Sigmoid colon (tissue), 7 donors: ENCODE measurements at places on chromosomes 12 and 14.

GRCh38 chr12:52522346-52523011, 2.3 kb upstream of the KRT5 start:
- no peak overlapping the region for H3K4me3 ChIP-seq
- DNase-seq: peak; percentile 76
- H3K27me3 ChIP-seq: no peaks in the 10 kb centered on the region
- no peaks in the 10 kb centered on the region for H3K36me3 ChIP-seq

DNA sequence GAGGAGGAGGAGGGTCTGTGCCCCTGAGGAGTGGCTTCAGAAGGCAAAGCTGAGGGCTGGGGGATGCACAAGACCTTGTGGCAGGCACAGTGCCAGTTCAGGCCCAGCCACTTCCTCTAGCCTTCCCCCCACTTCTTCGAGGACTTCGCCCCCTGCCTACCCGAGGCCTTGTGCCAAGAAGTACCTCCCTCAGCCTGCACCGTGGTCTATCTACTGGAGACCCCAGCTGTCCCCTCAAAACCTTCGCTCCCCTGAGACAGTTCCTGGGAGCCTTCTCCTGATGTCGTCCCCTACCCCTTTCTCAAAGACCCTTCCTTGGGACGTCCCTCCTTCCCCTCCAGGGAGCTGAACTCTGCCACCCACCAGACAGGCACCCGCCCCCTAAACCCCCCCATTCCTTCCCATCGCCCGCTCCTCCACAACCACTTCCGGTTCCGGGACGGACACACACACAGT, 604 bp downstream of the ZNF384 start:
- H3K27ac ChIP-seq: peak overlapping the region; percentile 100
- no peaks in the 10 kb centered on the region for H3K27me3 ChIP-seq
- peaks cover 37% of the 10 kb centered on the region for H3K4me1 ChIP-seq

DNA sequence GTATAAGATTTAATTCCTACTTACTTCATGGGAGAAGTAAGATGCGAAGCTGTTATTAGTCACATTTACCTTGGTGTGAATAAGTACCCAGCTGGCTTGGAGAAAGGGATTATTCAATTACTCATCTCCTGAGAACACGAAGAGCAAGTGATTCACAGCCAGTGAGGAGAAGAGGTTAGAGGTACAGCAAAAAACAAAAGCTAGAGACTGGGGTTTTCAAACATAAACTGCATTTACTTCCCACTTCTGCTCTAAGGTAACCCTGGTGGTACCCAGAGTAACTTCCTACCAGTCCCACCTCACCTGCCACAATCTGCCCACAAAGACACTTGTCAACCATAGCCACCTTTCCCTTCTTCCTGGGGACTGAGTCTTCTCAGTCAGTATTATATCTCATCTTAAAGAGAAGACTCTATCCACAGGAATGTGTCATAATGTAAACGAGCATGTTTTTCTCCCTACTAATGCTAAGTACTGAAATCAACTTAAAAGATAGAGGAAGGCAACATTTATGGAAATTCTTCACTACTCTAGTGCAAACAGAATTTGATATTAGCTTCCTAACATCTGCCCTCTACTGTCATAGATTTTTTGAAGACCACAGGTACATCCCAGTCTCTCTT, 6.0 kb upstream of the IL22 start:
- DNase-seq: no peak
- H3K27ac ChIP-seq: no peak overlapping the region
- H3K4me3 ChIP-seq: no peak overlapping the region
- H3K4me1 ChIP-seq: no peaks in the 10 kb centered on the region

DNA sequence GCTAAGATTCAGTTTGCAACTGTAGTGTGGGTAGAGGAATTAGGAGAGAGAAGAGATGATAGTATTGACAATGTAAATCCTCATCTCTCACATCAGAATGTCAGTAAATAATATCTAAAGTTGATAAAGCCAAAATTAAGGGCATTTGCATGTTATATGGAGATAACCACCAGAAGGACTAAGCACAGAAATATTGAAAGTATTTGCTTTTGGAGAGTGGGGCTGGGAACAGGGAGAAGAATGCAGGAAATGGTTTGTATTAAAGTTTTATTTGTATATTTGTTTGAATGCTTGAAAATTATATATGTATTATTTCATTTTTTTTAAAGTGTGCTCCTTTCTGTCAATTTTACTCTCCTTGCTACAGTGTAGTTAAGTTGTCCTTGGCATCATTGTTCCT, 491.4 kb downstream of the APAF1 start:
- no peaks in the 10 kb centered on the region for H3K36me3 ChIP-seq
- no peaks in the 10 kb centered on the region for H3K27me3 ChIP-seq

GRCh38 chr12:46356655-46357437, 15.7 kb downstream of the SLC38A2 start:
- peaks cover 38% of the 10 kb centered on the region for H3K4me1 ChIP-seq
- H3K4me3 ChIP-seq: no peak overlapping the region
- DNase-seq: no peak
- peak overlapping the region; percentile 11 for H3K27ac ChIP-seq
- peaks cover 29% of the 10 kb centered on the region for H3K36me3 ChIP-seq
- H3K27me3 ChIP-seq: no peaks in the 10 kb centered on the region

- H3K27me3 ChIP-seq: no peaks in the 10 kb centered on the region
- H3K36me3 ChIP-seq: peaks cover 56% of the 10 kb centered on the region
- H3K27ac ChIP-seq: peak overlapping the region; percentile 98
- DNase-seq: no peak
These were observed 9.4 kb downstream of the TNFRSF1A start for GRCh38 chr12:6332459-6332858.

DNA sequence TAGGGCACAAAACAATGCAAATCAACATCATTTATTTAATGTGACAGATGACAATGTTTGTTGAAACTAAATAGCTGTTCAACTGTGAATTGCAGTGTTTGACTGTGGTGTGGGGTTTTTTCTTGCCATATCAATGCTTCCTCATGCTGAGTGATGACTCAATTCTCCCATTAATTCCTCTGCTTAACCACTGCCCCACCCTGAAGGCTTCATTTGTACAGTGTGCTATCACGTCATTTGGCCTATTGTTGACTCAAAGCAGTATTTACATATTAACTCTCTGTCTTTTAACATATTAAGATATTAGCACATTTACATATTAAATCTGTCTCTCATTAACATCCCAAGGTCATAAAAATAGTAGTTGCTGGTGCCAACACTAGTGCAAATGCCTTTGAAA, 164.8 kb upstream of the NRXN3 start:
- H3K27ac ChIP-seq: no peak overlapping the region
- DNase-seq: no peak

DNA sequence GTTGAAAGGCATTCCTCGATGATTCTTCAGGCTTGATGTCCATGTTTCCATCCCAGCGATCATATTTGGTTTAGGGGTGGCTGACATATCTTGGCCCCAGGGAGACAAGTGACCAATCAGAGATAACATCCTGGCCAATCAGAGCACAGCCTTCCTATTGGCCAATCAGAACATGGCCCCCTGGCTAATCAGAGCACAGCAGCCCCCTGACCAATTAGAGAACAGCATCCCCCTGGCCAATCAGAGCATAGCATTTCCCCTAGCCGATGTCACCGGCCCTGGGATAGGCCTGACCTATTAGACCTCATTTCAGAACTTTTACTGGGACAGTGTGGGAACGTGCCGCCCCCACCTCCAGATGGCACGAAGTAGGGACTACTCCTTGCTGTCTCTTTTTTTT, 182.2 kb downstream of the AACS start:
- H3K4me3 ChIP-seq: no peak overlapping the region
- peaks cover 50% of the 10 kb centered on the region for H3K27me3 ChIP-seq
- H3K4me1 ChIP-seq: peaks cover 3% of the 10 kb centered on the region
- no peaks in the 10 kb centered on the region for H3K36me3 ChIP-seq

DNA sequence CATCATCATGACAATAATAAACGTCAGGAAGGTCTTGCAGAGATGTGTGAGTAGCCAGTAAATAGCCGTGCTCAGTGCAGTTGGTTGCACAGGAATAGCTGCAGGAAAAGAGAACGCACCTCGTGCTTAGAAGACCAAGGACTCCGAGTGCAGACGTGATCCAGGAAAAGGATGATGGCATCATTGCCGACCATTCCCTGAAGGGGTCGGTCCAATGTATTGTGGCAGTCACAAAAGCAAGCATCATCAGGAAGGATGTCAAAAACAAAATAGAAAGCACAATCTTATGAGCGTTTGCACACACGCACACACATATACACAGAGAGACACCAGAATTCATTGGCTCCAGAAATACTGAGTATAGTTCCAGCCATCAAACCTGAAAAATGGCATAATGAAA, 12.8 kb downstream of the DUSP6 start:
- DNase-seq: no peak
- no peaks in the 10 kb centered on the region for H3K36me3 ChIP-seq
- H3K27ac ChIP-seq: no peak overlapping the region
- H3K27me3 ChIP-seq: no peaks in the 10 kb centered on the region
- no peaks in the 10 kb centered on the region for H3K4me1 ChIP-seq
- H3K4me3 ChIP-seq: no peak overlapping the region

DNA sequence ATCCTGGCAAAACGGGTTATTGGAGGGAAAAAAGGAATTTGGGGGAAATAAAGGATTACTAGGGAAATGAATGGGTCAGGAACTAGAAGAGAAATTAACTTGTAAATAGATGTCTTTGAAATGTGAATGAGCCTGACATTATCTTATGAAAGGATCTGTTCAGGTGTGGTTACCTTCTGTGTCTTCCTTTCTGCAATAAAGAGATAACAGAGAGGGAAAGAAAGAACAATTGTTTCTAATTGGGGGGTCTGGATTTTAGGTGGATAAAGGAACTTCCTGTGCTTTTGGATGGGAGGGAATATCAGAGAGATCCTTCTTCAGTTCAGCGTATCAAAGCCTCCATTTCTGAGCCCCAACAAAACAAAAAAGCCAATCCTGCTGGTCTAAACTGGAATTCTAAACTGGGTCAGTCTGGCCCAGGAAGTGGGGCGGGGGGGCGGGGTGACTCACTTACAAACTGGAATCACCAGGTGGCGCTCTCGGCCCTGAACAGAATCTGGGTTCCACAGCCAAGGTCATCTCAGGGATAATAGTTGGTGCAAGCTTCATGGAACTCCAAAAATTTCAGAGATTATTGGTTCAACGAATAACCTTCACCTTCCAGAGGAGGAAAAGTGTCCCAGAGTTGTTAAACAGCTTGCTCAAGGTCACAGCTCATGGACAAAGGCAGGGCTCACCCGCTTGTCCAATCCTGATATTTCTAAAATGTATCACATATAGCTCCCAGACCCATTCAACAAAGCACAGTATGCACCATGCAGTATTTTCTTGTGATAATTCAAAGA, 15.2 kb upstream of the PEBP1 start:
- peaks cover 7% of the 10 kb centered on the region for H3K4me1 ChIP-seq
- no peak overlapping the region for H3K4me3 ChIP-seq
- H3K36me3 ChIP-seq: no peaks in the 10 kb centered on the region
- peak; percentile 84 for DNase-seq

DNA sequence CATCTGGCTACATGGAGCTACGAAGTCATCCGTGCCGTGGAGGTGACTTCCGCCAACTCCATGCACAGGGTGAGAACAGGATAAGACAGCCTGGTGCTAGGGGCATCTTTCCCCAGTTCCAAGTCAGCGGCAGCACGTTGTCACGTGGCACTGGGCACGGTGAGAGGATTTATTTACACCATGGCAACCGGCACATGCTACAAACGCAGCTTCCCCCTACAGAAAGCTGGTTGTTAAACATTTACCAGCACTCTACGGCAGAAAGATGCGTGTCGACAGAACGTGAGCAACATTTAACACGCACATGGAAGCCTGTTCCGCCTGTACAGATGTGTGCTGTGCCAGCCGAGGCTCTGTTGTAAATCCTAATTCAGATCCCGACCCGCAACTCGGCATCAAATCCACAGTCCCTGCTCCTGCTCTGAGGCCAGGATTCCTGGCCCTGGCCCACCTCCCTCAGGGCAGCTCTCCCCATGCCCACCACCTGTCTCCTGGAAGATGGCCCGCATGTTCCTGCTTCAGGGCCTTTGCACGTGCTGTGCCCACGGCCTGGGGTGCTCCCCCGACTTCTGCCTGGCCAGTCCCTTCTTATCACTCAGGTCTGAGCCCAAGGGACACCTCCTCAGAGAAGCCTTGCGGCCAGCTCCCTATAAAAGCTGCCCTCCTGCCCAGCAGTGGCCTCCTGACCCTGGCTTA, 114.1 kb downstream of the RFLNA start:
- peak; percentile 76 for DNase-seq
- H3K27me3 ChIP-seq: no peaks in the 10 kb centered on the region
- H3K4me1 ChIP-seq: peaks cover 76% of the 10 kb centered on the region
- H3K27ac ChIP-seq: peak overlapping the region; percentile 6
- no peaks in the 10 kb centered on the region for H3K36me3 ChIP-seq

DNA sequence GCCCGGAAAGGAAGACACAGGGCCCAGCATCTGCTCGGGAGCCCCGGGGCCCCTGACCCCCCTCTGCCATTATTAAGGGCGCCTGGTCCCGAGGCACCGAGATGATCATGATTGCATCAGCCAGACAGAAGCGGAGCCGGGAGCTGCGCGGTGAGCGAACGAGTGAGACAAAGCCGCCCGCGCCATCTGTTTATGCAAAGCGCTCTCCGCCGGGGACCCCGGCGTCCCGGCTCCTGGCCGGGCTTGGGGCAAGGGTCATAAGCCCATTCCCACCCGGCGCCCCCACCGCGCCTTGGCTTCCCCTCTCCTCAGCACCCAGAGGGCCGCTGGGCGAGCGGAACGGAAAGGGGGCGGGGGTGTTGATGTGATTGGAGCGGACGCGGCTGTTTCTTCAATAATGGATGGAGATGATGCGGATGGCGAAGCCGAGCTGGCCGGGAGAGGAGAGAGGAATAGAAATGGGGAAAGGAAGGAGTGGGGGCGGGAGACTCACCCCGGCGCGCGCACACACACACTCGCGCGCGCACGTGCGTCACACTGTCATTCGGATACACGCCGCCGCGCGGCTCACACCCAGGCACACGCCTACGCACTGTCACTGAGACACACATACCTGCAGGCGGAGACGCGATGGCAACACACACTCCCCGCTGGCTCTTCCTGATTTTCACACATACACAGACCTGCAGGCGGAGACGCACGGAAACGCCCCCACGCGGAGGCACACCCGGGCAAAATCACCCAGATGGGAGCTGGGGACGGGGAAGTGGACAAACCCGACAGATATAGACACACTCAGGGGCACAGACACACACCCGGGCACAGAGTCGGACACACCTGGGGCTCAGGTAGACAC, 10.7 kb downstream of the STAC3 start:
- H3K27me3 ChIP-seq: peaks cover 95% of the 10 kb centered on the region
- DNase-seq: peak; percentile 77
- no peaks in the 10 kb centered on the region for H3K36me3 ChIP-seq
- peak overlapping the region; percentile 15 for H3K4me3 ChIP-seq
- peaks cover 67% of the 10 kb centered on the region for H3K4me1 ChIP-seq

GRCh38 chr14:22314183-22314820, 274.7 kb downstream of the DAD1 start:
- no peak overlapping the region for H3K4me3 ChIP-seq
- no peaks in the 10 kb centered on the region for H3K4me1 ChIP-seq
- DNase-seq: no peak
- no peaks in the 10 kb centered on the region for H3K27me3 ChIP-seq
- no peak overlapping the region for H3K27ac ChIP-seq
- H3K36me3 ChIP-seq: no peaks in the 10 kb centered on the region

- H3K27me3 ChIP-seq: no peaks in the 10 kb centered on the region
- no peak overlapping the region for H3K4me3 ChIP-seq
- no peak for DNase-seq
These were observed 338.2 kb upstream of the DDHD1 start for GRCh38 chr14:53491256-53491883.

GRCh38 chr12:18456344-18456743, 195.0 kb downstream of the PIK3C2G start:
- no peaks in the 10 kb centered on the region for H3K36me3 ChIP-seq
- H3K4me1 ChIP-seq: no peaks in the 10 kb centered on the region
- DNase-seq: no peak
- no peaks in the 10 kb centered on the region for H3K27me3 ChIP-seq
- H3K27ac ChIP-seq: no peak overlapping the region
